ENCODE measurements at places on chromosomes 7 and 10.

DNA sequence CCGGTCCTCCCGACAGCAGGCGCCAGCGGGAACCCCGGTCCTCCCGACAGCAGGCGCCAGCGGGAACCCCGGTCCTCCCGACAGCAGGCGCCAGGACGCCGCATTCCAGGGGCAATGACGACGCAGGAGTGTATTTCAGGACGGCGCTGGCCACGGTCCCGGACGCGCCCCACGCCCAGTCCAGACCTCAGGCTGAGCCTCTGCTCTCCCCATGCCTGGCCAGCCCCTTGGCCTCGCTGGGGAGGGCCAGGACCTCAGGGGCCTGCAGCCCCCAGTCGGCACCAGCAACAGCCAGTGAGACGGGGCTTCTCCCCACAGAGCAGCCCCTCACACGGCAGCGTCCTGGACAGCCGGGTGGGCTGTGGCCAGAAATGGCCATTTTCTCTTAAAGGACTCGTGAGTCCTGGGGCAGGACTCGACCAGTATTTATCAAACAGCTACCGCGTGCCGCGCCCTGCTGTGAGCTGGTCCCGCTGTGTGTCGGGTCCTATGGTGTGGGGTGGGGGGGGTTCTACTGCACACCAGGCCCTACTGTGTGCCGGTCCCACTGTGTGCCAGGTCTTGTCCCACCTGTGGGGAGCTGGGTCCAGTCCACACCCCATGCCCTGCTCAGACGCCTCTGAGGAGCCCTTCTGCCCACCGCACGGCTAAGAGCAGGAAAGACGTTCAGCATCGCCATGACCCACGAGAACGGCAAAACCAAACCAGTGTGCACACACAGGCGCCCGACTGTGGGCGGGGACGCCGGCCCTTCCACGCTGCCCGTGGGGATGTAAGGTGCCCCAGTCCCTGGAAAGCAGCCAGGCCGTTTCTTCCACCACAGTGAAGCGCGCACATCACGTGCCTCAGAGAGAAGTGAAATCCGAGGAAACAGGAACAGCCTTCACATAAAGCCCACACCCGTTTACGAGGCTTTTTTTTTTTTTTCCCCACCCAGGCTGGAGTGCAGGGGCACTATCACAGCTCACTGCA is 33.3 kb downstream of the GET4 start:
- DNase-seq, result no peak

- DNase-seq, result no peak
Measured at GRCh38 chr10:120969219-120969645, 118.1 kb downstream of the WDR11 start.

GRCh38 chr10:43390759-43391158 is 18.2 kb downstream of the HNRNPF start:
- DNase-seq, result no peak

GRCh38 chr10:47175181-47176123 is 124.5 kb upstream of the GDF10 start:
- DNase-seq, result no peak

- no peak for DNase-seq
Measured at GRCh38 chr10:16626697-16627096, 105.0 kb upstream of the C1QL3 start.

GRCh38 chr10:62817121-62817765 is 1.1 kb upstream of the EGR2 start:
- DNase-seq, result no peak

DNA sequence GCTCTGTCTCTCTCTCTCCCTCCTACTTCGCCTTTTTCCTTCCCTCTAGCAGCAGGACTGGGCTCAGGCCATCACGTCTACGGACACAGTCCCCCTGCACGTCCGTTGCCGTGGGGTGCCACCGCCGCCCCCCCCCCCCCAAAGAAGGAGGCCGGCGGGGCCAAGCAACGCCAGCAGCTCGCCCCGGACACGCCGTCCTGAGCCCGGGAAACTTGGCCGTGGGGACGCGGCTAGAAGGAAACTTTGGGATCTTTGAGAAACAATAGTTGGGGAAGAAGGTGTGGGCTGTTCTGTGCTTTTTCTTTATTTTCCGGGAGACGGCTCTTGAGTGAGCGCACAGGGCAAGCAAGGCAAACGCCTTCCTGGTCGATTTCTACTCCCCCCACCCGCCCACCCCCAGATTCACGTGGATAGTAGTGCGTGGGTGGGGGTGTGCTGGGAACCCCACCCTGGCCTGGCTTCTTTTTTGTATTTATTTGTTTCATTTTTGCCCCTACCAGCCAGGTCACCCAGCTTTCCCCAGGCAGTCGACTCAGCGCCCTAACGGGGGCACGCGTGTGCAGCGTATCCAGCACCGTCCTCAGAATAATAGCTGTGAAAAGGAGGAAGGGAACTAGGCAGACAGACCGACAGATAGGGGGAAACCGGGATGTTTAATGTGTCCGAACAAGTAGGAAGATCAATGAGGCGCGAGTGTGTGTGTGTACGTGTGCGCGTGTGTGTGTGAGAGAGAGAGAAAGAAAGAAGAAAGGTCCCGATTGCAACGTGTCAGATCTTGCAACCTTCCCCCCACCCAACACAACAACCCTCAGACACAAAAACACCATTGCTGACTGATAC is 1.4 kb downstream of the MXI1 start:
- no peak for DNase-seq

All from stimulated activated CD8-positive, alpha-beta memory T cell treated with anti-CD3 and anti-CD28 coated beads, Interleukin-4, amount 100 ng/mL, for 4 hours (primary cell).